Spinal cord (tissue), 10 donors: ENCODE measurements at places on chromosomes 12 and 14. TPM values are rescaled to one million over a fixed set of nuclear protein-coding genes. Genes with fewer than 3 reads are reported as not detected.

Gene KRT80
- not detected for polyA plus RNA-seq

Gene PRPH
- polyA plus RNA-seq = 341 TPM

Gene ABCC9
- 18.8 TPM for polyA plus RNA-seq

Gene SLC7A8
- 18.7 TPM for polyA plus RNA-seq

Gene CSRP2
- 63.4 TPM for polyA plus RNA-seq

Gene GYS2
- 0.18 TPM for polyA plus RNA-seq

Gene TCL1B
- not detected for polyA plus RNA-seq

Gene LEMD3
- polyA plus RNA-seq = 34.6 TPM

Gene LMBR1L
- polyA plus RNA-seq = 81.0 TPM

Gene KRT5
- polyA plus RNA-seq = 0.68 TPM

Gene IFNG-AS1
- not detected for polyA plus RNA-seq

Gene ERP27
- polyA plus RNA-seq = 0.45 TPM

Gene MYH6
- polyA plus RNA-seq = not detected

Gene HOXC4
- polyA plus RNA-seq = 100 TPM

Gene GSKIP
- polyA plus RNA-seq = 20.1 TPM

Gene ATL1
- polyA plus RNA-seq = 65.5 TPM
